ENCODE measurements at places on chromosomes 5 and 9.

GRCh38 chr5:28958581-28958980 lies 1920.2 kb upstream of the CDH9 start:
- DNase-seq = no peak

- DNase-seq = no peak
Measured at GRCh38 chr5:154459015-154459414, 13.2 kb downstream of the SAP30L start.

- DNase-seq = no peak
Measured at GRCh38 chr5:178116143-178116885, 3.0 kb downstream of the N4BP3 start.

- DNase-seq = no peak
Measured at GRCh38 chr9:6931913-6932312, 174.1 kb downstream of the KDM4C start.

- no peak for DNase-seq
Measured at GRCh38 chr9:35520364-35520710, 30.4 kb downstream of the RUSC2 start.
